RKO (cell line): ENCODE measurements at places on chromosomes 6 and 20.

GRCh38 chr6:10746915-10747250, 722 bp upstream of the TMEM14B start:
- no peak for DNase-seq

DNA sequence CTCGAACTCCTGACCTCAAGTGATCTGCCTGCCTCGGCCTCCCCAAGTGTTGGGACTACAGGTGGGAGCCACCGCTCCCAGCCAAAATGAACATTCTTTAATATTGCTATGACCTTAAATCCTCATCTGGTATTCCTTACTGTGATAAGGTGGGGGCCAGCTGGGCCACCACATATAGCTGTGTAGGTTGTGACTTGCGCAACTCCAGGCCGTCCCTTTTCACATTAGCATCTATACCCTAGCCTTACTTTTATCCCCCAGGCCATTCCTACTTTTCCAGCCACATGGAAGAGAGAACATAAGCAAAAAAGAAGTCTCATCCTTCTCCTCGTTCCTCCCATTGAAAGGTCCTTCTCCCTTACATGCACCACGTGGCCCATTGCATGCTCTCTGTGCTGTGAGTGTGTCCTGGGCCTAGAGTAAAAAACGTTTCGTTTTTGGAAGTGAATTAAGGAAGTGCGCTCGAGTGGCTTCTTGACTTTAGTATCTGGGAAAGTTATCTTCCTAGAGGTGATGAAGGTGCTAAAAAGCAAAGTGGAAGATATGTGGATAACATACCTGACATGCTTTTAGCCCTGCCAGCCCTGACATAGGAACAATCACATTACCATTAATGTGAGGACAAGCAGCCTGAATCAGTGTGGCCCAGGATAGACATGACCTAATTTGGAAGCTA, 56.8 kb upstream of the KIF13A start:
- DNase-seq = no peak

DNA sequence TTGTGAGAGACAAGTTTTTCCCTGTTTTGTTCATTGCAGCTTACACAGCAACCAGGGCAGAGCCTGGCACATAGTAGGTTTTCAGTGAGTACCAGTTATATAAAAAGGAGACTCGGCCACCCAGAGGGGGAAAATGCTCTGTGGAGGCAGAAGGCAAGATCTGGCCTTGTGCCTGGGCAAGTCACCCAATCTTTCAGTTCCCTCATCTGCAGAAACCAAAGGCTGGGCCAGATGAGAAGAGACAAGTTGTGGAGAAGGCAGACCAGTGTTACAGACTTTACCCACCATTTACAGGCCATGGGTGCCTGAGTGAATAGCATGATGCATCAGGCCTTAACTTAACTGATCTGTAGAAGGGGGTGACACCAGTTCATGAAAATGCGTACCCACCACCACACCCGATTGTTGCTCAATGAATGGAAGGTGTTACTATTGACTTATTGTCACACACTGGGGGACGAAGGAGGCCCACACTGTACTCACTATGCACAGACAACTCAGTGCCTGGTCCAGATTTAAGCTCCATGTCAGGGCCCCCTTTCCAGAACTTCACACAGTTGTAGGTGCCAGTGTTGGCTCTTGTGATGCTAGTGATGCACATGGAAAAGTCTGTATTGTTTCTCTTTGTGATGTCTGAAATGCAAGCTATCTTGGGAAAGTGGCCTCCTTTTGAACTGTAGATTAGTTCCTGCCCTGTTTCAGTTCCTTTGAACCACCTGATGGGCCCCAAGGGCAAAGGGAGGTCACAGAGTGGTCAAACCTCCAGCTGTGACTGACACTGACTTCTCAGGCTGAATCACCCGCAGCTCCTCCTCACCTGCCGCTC, 64.3 kb upstream of the SIRPG start:
- DNase-seq = no peak

- DNase-seq = no peak
Observed at GRCh38 chr20:13102237-13102636, 93.5 kb downstream of the SPTLC3 start.

- no peak for DNase-seq
Observed at GRCh38 chr6:20835315-20836010, 301.2 kb downstream of the CDKAL1 start.

GRCh38 chr20:25058051-25058846, at the start of gene ACSS1:
Gene ACSS1, minus strand, starts transcription at chr20:25058139. Its CDS starts 37 bp downstream, at chr20:25058102.
- no peak for DNase-seq

DNA sequence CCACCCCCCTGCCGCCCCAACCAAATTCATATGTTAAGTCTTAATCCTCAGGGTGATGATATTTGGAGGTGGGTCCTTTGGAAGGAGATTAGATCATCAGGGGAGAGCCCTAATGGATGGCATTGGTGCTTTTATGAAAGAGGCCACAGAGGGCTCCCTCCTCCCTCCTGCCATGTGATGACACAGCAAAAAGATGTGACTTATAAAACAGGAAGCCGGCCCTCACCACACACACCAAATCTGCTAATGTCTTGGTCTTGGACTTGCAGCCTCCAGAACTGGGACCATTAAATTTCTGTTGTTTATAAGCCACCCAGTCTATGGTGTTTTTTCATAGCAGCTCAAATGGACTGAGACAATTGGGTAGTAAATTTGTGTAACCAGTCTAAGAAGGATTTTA, 176.3 kb downstream of the ADGRG6 start:
- DNase-seq = peak; percentile 67

- DNase-seq = no peak
Observed at GRCh38 chr20:41748051-41748450, 129.9 kb upstream of the CHD6 start.

DNA sequence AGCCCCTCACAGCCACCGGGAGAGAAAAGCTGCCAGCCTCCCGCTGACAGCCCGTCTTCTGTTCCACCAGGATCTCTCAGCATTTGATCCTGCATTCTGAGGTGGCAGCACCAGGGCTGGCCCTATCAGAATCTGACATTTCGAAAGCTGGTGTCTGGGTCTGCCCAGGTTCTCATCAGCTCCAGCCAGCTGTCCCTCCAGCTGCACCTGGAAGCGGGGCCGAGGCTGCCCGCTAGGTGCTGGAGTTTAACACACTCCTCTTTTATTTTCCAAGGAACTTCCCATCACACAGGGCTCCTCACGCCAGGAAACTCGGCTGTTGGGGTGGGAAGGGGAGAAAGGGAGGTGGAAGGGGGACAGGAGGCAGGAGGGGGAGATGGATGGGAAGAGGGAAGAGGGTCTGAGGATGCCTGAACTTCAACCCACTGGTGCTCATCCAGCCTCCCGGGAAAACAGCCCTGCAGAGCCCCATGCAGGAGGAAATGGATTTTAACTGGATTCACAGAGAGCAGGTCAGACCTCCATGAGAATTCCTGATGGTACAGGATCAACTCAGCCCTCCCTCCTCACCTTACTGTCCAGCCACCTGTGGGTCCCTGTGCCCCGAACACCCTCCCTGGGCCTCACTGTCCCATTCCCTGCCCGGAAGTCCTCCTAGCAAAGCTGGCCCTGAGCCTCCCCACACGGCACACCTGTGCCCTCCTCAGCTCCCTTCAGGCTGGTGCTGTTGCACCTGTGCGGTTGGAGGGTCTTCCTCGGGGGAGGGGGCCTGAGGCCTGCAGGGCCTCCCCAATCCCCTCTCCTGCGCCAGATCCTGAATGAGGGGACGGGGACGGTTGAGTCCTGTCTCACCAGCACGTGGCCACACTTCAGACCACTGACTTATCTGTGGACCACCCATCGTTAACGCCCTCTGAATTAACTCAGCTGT, 3.9 kb upstream of the LSM14B start:
- no peak for DNase-seq

DNA sequence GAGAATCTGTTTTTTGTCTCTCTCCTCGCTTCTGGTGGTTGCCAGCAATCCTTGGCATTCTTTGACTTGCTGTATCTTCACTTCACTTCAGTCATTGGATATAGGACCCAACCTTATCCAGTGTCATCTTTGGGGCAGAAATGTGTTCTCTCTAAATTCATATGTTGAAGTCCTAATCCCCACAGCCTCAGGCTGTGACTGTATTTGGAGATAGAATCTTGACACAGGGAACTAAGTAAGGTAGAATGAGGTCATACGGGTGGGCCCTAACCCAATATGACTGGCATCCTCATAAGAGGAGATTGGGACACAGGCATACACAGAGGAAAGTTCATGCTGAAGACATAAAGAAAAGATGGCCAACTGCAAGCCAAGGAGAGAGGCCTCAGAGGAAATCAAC, 51.9 kb upstream of the TPD52L1 start:
- no peak for DNase-seq

DNA sequence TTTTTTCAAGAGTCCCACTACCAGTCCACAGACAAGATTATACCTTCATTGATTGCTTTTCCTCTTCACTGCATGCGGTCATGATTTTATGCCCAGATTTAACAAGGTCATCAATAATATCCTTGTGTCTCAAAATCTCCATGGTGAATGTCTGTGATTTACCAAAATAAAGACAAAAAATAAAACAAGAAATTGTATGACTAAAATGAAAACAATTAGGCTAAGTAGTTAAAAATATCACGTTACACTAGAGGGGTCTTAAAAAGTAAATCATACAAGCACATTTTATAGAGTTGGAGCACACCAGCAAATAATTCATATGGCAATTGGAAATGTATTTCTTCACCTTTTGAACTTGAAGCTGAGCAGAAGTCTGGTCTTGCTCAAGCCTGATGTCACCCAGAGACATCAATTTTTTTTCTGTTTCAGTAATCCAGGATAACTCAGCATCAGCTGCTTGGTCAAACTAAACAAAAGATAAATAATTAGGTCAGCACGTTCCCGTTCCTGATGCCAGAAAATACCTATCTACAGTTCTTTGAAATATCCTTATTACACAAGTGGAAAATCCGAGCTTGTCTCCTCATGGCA, 125.4 kb downstream of the DST start:
- no peak for DNase-seq

- no peak for DNase-seq
Observed at GRCh38 chr6:89267918-89268317, 47.2 kb downstream of the GABRR2 start.

DNA sequence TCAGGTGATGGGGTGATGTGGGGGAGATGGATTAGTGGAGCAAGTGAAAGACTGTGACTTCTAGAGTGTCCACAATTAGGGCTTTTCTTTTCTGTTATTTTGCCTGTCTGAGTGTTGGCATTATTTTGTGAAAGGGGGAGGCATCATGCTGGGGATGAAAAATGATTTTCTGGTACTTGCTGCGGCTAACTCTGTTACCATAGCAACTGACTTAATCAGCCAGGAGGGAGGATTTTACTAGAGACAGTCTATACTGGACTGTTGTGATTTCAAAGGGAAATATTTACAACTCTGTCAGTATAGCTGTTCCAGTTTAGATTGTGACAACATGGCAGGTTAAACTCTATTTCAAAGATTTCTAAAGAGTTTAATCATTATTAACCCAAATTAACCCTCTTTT, 30.4 kb upstream of the MRAP2 start:
- no peak for DNase-seq

DNA sequence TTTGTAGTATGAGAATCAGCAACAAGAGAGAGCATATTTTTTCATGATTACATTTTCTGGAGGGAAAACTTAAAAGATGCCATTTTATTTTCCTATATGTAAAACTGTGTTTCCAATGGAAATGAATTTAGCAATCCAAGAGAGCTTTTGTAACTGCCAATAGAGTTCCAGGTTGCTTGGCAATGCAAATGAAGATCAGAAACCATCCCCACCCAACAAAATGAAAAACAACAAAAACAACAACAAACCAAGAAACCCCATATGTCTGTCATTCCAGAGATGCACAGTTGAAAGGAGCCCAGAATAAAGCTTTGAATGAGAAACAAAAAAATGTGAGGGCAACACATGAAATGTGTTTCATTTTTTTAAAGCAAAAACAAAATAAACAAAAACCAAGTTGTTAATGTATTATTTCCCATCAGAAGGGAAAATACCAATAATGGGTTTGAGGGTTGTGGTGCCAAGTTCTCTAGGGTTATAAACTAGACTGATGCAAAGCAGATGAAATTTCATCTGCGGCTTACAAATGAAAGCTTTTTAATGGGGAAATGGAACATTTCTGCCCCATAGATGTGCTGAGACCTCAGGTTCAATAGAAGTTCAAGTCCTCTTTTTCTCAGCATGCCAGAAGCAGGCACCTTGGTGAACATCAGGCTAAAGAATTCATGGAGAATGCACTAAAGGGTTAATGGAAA, 121.5 kb upstream of the MCHR2 start:
- DNase-seq = no peak

DNA sequence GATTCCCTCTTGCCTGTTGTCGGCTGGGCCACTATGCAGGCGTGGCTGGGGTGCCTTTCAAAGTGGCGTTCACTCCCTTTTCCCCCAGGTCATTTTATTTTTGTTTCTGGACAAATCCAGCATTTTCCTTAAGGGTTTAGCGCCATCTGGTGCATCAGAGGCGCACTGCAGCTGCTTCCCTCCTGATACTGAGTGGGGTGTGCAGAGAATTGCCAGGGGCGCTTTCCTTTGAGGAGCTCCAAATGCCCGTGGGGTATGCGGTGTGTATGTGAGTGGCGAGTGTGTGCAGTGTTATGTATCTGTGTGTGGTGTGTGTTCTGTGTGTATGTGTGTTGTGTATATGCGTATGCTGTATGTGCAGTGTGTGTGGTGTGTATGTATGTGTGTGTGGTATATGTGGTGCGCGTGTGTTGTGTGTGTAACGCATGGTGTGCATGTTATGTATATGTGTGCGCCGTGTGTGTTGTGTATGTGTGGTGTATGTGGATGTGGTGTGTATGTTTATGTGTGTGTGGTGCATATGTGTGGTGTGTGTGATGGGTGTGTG, 100.1 kb upstream of the AGPAT4 start:
- DNase-seq = peak; percentile 48

GRCh38 chr6:25354078-25354932, 75.1 kb downstream of the CARMIL1 start:
- DNase-seq = no peak

- peak; percentile 8 for DNase-seq
Observed at GRCh38 chr20:42567409-42567808, 622.3 kb downstream of the PTPRT start.

GRCh38 chr20:37357481-37358365, 11.8 kb downstream of the SRC start:
- no peak for DNase-seq

DNA sequence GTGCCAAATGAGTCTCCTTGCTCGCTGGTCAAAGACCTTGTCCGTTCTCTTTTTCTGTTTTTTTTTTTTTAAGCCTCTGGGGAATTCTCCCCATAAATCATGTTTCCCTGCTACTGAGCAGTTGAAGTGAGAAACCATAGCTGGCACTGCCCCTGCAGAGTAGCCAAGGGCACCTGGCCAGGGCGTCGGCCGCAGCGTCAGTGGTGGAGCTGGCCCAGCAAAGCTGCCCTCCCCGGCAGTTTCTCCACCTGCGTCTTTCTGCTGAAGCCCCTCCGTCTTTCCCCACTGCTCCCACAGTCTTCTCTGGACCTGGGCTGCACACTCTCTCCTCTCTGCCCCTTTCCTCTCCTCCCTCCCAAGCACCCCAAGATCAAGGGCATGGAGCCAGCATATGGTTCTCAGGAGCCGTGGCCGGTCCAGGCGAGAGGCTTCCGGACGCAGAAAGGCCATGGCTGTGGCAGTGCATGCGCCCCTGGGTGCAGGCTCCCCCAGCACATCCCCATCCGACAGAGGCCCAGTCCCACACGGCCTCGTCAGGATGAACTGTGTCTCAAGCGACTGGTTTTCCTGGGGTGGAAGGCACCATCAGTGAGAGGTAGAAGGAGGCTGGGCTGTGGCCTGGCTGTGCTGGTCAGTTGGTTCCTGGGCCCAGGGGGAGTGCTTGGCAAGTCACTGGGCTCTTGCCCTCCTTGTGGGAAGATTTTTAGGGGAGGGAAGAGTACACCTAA, 218.1 kb downstream of the ERMARD start:
- no peak for DNase-seq

GRCh38 chr6:28940294-28940857, 16.6 kb upstream of the TRIM27 start:
- peak; percentile 84 for DNase-seq

- no peak for DNase-seq
Observed at GRCh38 chr6:37727996-37728395, 30.3 kb upstream of the MDGA1 start.
